Stimulated activated naive CD4-positive, alpha-beta T cell treated with Interleukin-2 at 50 U/mL for 16 hours (primary cell): ENCODE measurements at places on chromosomes 16 and 17.

DNA sequence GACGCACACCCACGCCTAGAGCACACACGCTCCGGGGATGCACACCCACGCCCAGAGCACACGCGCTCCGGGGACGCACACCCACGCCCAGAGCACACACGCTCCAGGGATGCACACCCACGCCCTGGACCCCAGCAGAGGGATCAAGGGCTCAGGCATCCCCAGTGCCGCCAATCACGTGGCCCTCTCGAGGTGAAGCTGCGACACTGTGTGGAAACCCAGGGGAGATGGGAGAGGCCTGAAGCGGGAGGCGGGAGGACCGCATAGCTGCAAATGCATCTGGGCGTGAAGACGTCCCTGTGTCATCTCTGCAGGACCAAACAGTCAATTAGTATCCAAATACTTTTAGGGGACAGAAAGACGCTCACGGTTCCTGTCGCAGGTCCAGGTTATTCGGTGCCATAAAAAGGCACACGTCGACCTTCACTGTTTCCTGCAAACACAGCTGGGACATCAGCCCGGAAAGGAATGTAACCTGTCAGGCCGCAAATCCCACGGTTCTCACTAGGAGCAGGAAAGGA lies 56.4 kb downstream of the TBC1D16 start:
- DNase-seq: no peak

DNA sequence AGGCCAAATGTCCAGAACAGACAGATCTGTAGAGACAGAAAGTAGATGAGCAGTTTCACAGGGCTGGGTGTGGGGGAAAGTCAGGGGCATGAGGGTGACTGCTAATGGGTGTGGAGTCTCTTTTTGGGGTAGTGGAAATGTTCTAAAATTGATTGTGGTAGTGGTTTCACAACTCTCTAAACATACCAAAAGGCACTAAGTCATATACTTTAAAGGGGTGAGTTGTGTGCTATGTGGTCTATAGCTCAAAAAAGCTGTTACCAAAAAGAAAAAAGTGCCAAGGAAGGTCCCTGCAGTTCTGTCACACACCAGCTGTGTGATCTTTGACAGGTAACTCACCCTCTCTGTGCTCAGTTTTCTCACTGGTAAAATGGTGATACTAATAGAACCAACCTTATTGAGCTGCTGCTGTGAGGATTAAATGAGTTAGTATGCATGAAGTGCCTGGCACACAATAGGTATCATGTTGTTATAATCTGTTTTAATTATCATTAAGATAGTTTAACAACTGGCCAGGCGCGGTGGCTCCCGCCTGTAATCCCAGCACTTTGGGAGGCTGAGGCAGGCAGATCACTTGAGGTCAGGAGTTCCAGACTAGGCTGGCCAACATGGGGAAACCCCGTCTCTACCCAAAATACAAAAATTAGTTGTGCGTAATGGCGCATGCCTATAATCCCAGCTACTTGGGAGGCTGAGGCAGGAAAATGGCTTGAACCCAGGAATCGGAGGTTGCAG lies 10.3 kb downstream of the ITGAX start:
- no peak for DNase-seq

DNA sequence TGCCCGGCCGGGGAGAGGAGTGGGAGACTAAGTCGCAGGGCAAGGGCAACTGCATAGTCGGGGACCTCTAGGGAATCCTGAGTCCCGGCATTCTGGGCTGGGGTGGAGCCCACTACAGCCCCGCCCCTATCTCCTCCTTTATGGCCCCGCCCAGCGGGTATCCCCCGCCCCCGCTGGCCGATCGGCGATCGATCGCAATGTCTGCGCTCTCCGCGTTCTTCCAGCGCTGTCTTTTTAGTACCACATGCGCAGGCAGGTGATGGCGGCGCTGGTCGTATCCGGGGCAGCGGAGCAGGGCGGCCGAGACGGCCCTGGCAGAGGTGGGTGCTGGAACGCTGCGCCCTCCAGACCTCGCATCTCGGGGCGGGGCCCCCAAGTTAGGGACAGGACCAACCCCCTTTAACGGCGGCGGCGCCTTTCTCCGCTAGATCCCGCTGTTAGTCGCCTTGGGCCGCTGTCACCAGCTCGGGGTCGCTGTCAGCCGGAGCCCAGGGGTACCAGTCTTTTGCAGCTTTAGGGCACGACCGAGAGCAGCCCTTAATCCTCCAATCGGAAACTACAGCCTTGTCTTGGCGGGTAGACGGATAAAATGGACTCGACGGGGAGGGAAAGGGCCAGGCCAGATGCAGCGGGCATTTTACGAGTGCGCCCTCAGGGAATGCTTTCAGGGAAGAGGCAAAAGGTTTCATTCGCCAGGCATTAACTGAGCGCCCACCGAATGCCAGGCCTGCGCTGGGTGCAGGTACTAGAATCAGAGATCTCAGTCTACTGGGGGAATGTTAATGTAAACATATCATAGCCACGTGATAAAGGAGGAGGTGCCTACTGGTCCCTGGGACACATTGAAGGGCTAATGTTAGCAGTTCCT lies at the start of gene DPH1:
Gene DPH1, plus strand, starts transcription at position 243 of the 868 bp plus-strand sequence. Its CDS starts 17 bp downstream, at position 260.
- DNase-seq: peak; percentile 83

- no peak for DNase-seq
Observed at GRCh38 chr17:17783825-17784656, 52.7 kb downstream of the SREBF1 start.

GRCh38 chr17:39683295-39683939 lies 4.4 kb downstream of the PGAP3 start:
- DNase-seq: no peak

DNA sequence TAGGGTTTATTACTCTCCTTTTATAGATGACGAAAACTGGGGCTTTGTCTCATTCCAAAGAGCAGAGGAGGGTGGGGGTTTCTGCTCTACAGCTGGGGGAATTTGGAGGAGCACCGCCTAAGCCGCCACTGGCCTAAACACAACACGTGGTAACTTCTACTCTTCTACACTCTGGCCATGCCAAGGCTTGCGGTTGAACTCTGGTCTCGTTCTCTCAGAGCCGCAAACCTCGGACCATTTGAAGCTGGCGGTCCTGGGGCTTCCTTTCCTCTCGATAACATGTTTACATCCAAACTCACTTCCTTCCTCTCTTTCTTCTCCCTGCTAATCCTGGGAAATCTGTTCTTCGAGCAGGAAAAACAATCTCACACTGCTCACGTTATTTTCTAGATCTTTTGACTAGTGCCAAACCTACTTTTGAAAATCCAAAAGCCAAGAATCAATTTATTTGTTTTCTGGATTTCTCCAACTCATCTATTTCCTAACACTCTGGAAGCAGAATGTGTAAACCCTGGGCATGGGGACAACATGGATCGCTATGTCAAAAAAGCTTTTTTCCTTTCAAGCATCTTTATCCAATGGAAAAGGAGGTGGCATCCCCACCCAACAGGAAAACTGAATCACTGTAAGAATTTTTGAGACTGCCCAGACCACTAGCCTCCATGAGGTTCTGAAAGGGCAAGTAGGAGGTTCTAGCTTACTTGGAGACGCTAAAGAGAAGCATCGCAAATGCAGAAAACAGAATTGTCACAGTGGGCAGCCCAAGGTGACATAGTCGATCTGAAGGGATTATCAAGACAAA lies 13.6 kb upstream of the EEF2K start:
- DNase-seq: peak; percentile 75

GRCh38 chr17:49316889-49317675 lies 45.0 kb downstream of the ZNF652 start:
- DNase-seq: no peak

GRCh38 chr16:55922662-55923061 lies 47.5 kb upstream of the CES5A start:
- DNase-seq: no peak

GRCh38 chr16:78972986-78973385 lies 627.6 kb downstream of the MAF start:
- DNase-seq: no peak

DNA sequence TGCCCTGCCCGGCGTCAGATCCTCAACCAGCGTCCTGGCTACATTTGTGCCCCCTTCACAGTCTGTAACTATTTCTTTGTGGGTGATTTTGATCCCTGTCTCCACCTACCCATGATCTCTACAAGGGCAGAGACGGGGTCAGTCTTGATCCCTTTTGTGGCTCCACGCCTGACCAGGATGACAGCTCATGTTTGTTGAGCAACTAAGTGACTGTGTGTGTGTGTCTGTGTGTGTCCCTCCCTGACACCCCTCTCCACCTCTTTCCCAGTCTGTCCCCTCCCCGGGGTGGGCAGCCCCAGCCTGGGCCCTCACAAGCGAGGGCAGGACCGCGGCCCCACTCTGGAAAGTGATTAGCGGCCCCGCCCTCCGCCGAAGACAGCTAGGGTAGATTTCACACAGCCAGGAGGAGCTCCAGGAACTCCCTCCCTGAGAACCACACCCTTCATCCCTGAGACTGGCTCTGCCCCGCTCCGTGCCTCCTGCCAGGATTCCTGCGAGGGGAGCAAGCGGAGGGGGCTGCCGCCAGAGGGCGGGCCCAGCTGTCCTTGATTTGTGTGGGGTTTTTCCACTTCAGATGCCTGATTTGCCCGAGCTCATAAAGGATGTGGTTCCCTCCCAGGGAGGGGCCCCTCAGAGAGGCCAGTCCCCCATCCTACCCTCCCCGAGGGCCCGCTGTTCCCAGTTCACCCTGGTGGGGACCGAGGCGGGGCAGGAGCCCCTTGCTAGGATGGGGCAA lies 5.3 kb upstream of the HS3ST6 start:
- no peak for DNase-seq

GRCh38 chr17:54194268-54194667 lies 371.5 kb downstream of the KIF2B start:
- DNase-seq: no peak

GRCh38 chr16:2160915-2161551 lies 5.5 kb downstream of the TRAF7 start:
- DNase-seq: no peak

DNA sequence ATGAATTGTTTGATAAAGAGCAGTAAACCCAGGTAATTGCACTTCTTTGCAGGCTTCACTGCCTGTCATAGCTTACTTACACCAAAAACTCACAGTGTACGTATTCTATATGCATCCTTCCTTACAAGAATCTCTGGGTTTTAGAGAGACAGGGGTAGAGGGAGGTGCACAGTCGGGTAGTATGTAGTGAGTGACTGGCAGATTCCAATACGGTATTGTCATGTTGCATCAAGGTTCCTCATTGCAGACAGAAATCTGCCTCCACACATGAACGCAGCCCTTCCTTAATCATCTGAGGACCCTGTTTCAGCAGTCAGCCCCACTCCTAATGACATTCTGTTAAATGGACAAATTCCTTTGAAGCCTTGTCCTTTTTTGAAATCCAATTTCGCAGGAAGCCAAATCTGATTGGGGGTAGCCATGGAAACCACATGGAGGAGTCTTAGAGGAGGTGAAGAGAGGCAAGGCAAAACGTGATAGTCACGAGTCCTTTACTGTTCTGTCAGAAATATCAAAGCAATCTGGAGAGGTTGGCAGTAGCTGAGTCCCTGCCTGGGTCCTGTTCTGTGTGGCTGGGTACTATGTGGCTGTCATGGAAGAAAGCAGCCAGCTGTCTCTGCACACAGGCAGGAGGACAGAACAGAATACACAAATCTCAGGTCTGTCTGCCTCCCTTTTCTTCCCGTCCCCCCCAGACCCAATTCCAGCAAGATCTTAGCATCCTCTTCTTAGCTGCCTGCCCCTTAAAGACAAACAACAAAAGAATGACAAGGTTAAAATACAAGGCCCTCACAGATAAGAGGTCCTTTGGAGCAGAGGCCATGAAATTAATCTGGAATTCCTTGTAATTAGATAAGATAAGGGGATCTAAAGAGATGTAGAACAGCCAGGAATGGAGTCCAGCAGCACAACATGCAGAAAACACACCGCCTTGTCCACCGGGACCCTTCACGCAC lies 3.1 kb upstream of the SKAP1 start:
- no peak for DNase-seq

GRCh38 chr16:890217-890616 lies 80.6 kb downstream of the LMF1 start:
- DNase-seq: no peak

- no peak for DNase-seq
Observed at GRCh38 chr17:40369923-40370322, 5.4 kb upstream of the GJD3 start.

- DNase-seq: no peak
Observed at GRCh38 chr17:42518755-42519545, 17.1 kb upstream of the NAGLU start.

GRCh38 chr17:17840751-17841591 lies 4.2 kb upstream of the SREBF1 start:
- DNase-seq: no peak
